Thoracic aorta (tissue), 2 donors: ENCODE measurements at places on chromosomes 2 and 18. TPM values are rescaled to one million over a fixed set of nuclear protein-coding genes. Genes with fewer than 3 reads are reported as not detected.
A peak's percentile ranks its signal among the peaks of the same experiment; 100 is the strongest.

Gene MYO7B
- 0.78 TPM for total RNA-seq

Gene TLX2
- not detected for total RNA-seq

Gene BCL2L11
- total RNA-seq: 16.4 TPM

Gene DSG3
- total RNA-seq: 0.27 TPM

Gene POMC
- total RNA-seq: 1.2 TPM

- H3K4me3 ChIP-seq: no peak overlapping the region
- H3K27me3 ChIP-seq: no peaks in the 10 kb centered on the region
- DNase-seq: no peak
- H3K36me3 ChIP-seq: no peaks in the 10 kb centered on the region
Measured at GRCh38 chr2:116489944-116490343, 1324.5 kb upstream of the DDX18 start.

DNA sequence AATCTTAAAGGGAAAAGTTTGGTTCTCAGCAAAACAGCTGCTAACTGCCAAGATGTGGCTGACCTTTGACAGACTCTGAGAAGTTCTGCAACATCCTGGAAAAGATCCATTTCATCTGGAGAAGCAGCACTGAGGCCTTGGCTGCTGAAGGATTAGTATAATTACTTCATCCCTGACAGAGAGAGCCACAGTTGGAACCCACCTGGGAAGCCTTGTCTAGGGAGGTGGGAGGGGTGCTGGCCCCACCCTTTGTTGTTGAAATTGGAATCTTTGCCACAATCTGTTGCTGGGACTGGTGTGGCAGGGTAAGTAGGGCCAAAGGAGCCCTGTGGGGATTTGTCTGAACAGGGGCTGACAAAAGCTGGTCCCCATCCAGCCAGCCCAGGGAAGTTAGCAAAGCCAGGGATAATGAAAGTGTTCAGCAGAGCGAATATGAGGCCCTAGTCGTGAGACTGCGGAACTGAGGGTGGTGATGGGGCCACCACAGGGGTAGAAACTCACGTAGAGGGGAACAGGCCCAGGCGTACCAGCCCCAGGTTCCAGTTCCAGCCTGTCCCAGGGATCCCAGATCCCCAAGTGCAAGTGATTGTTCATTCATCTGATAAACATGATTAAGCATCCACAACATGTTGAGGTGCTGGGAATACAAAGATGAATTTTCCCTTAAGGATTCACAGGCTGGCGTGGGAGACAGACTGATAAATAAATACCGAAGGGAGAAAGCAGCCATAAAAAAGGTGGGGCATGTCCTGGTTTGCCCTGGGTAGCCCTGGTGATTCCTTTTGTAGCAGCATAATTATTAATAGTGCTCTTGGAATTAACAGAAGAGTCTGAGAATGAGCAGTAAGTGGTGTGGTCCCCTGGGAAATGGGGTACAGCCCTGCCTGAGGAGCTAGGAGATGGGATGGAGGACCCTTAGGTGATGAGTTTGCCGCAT is 60.0 kb downstream of the MYO1B start:
- peaks cover 34% of the 10 kb centered on the region for H3K4me1 ChIP-seq
- H3K27ac ChIP-seq: peak overlapping the region; percentile 48
- no peaks in the 10 kb centered on the region for H3K27me3 ChIP-seq
- no peak for DNase-seq
- H3K36me3 ChIP-seq: no peaks in the 10 kb centered on the region

- no peaks in the 10 kb centered on the region for H3K27me3 ChIP-seq
- peaks cover 6% of the 10 kb centered on the region for H3K4me1 ChIP-seq
- no peak overlapping the region for H3K4me3 ChIP-seq
- DNase-seq: no peak
Measured at GRCh38 chr2:67613227-67613626, 216.1 kb downstream of the ETAA1 start.
